NCI-H1417 (cell line): ENCODE measurements at places on chromosomes 1 and 21.

- peak; percentile 60 for DNase-seq
Observed at GRCh38 chr1:15525050-15526020, 1.3 kb upstream of the DNAJC16 start.

DNA sequence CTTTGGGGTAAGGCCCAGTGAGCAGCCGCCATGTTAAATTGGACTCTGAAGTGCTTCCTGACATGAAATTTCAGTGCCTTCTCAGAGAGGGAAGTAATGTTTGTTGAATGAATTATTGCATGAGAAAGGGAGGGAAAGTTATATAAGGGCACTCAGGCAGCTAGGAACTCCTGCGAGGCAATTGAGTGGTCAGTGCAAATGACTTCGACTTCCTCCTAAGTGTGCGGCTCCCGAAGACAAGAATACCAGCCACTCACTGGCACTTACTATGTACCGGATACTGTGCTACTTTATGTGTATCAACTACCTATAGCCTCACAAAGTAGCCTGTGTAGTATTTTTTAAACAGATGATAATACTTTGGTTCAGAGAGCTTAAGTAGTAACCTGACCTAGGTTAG is 52.5 kb downstream of the CNN3 start:
- no peak for DNase-seq

DNA sequence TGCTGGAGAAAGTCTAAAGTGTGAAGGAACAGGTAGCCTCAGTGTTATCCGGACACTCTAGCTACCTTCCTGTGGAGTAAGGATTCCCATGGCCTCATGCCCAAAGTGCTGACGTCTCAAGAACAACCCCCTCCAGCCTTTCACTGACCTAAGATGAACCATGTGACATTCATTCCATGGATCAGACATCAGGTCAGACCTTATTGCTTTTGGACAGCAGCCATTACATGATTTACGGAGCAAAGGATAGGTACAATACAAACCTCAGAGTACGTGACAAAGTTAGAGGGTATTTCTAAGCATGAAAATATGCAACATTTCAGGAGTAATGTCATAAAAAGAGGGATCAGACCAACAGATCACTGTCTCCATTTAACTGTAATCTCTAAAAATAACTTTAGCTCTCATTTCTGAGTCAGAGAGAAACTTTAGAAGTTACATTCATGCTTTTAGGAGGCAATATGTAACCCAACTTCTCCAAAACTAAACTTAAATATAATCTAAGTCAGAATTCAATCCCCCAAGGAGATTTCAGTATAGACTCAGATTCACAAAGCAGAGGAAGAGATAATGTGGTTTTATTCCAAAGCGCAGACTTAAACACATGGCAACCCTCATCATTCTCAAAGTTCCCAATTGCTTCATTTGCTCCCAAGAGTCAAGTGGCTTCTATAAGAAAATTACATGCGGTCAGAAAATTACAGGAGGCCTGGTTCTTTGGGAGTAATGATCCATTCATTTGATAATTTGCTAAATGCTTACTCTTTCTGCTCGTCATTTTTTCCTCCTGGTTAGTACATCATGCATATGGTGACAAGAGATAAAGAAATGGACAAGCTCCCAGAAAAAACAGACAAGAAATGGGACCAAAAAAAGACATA is 280.4 kb downstream of the SETD4 start:
- DNase-seq: no peak

GRCh38 chr21:36904093-36904666 is 62.3 kb downstream of the HLCS start:
- no peak for DNase-seq

- DNase-seq: no peak
Observed at GRCh38 chr21:44434568-44434925, 20.8 kb upstream of the LRRC3 start.
